SIG-M5 (cell line): ENCODE measurements at places on chromosomes 1 and 21.

DNA sequence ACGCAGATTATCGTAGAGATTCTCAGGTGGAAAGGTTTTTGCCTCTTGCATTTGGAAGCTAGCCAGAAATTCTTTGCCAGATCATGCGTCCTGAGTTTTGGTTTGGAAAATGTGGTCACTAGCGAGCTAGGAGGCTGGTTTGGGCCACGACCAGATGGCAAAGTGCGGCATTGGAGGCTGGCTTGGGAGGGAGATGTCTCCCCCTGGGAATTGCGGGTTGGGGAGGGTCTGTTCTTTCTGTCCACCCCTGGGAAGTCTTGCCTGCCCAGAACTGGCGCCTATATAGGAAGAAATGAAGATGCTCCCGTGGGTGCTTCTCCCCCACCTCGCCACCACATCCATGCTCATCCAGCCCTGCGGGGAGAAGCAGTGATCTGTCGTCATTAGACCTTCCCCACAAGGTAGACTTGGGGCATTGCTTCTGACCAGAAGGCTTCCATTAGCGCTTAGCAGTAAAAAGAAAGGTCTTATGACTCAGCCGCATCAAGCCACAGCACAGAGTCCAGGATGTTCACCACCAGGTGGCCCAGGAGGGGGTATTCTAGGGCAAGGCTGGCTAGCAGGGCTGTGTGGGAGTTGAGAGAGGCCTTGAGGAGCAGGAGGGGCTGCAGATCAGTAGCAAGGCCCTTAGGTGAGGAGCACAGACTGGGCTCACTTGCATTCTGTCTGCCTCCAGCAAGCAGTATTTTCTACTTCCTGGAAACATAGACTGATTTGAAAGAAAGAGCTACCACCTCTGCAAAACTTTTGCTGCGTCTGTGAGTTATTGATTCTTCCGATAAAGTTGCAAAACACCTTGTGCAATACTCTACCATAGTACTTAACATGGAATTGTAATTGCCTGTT lies 1.5 kb upstream of the PTP4A2 start:
- DNase-seq: peak; percentile 82

- DNase-seq: no peak
These were observed 124.3 kb downstream of the RERE start for GRCh38 chr1:8693107-8693506.

- DNase-seq: no peak
These were observed 28.8 kb upstream of the DIPK1A start for GRCh38 chr1:92989936-92990583.

DNA sequence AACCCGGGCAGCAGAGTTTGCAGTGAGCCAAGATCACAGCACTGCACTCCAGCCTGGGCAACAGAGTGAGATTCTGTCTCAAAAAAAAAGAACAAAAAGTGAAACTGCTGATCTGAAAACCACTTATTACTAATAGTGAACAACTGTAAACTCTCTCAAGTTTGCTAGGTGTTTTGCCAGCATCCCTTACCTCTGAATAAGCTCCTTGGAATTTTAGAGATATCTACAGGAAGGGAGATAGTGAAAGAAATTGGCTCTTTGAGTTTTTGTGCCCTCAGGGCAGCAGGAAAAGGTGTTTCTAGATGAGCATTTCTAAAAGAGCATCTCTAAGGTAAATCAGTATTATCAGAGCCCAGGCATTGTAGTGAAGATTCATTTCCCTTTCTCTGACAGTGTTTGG lies 27.1 kb downstream of the PARK7 start:
- DNase-seq: no peak
